Testis (tissue), 5 donors: ENCODE measurements at places on chromosomes 6 and 20.

DNA sequence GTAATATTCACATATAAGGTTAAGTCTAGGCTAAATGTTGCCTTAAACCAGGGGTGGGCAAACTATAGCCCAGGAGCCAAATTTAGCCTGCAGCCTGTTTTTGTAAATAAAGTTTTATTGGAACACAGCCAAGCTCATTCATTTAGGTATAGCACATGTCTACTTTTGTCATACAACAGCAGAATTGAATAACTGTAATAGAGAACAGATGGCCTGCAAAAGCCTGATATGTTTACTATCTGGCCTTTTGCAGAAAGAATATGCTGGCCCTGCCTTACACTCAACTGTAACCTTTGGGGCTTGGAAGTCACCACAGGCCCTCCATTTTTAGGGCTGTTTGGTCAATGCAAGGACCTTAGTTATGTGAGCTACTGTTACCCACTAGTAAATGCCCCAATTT lies 17.7 kb upstream of the BCLAF1 start:
- DNase-seq = no peak

DNA sequence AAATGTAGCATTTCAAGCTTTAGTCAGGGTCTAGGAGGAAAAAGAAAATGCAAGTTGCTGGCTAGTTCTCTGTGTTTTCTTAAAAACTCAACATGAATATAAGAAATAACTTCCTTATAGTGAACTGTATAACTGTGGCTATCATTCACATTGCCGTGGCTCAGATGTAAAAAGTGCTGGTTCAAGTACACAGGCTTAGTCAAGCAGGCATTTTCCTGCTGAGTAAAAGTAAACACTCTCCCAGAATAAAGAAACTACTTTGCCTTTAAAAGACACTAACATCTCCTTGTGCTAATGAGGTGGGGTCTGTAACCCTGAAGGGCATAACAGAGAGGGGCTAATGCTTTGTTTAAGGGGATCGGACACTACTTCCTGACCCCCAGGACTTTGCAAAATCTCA lies 3.3 kb downstream of the ATP5F1E start:
- DNase-seq = no peak

GRCh38 chr6:7424967-7425807 lies 35.6 kb downstream of the RIOK1 start:
- DNase-seq = peak; percentile 47

DNA sequence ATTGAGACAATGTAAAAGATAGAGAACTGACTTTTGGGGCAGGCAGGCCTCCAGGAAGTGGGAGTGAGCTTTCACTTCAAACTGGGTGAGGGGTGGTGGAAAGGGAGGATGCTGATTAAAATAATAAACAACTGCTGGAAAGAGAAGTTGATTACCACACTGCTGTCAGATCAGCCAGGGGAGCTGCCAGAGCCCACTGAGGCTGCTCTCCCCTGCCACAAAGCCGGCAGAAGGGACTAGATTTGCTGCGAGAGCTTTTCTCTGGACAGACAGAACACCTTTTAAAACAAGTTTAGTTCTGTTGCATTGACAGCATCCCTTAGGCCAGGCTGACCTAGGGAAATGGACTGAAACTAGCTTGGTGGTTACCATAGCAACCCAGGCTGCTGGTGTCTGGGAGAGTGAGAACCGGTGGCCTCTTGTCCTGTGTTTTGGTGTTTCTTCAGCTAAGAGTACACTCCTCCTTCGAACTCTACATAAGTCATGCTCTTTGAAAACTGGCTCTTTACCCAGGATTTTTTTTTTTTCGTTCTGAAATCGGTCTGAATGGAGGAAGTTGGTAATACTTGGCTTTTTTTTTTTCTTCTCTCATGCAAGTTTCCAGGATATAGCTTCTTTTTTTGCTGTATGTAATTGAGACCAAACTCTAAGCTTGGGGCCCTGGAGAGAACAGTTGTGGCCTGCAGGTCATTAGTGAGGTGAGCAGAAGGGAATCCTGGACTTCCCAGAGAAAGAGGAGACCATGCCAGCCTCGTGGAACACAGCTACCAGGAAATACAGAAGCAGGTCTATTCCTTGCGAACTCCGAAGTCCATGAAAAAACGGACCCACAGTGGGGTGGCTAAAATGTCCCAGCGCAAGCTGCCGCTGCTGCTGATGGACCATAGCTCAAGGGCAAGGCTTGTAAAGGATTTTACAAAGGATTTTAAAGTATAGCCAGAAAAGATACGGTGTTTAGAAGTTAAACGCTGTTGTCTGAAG lies 374.4 kb downstream of the UTRN start:
- DNase-seq = peak; percentile 65

GRCh38 chr6:57097596-57097995 lies 7.6 kb downstream of the ZNF451 start:
- DNase-seq = no peak

DNA sequence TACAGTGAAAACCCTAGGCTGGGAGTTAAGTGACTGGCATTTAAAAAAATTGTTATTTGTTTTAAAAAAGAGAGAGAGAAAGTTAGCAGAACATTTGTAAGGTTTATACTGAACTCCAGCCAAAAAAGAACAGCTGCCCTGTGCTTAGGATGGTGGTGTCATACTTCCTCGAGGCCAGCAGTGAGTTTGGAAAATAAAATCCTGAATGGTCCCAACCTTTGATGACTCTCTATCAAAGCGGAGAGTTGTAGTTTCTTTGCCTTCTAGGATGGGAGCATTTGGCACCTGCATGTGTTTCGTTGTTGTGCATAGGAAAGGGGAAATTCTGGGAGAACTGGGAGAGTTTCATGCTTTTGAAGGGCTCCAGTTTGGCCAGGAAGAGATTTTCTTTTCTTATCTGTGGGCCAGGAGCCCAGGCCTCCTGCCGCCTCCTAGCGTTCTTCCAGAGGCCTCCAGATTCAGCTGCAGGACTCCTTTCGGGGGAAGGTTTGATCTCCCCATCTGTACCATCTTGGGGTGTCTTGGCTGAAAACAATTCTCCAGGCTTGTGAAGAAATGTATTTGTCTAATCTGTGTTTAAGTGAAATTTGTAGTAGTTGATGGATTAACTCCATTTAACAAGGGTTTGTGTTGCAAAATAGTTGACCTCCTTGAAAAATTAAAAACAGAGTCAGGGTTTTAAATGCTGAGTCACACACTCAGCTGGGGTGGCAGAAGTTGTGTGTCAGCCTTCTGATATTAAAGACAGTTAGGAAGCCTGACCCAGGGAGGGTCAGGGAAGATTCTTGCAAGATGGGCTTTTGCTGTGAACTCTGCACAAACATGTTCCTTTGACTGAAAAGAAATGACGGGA lies 63.4 kb downstream of the TXNDC5 start:
- DNase-seq = no peak
